Activated T-cell treated with anti-CD3 and anti-CD28 coated beads, Interleukin-2, amount 50 U/mL, for 48 hours (primary cell): ENCODE measurements at places on chromosomes 1 and 21.

DNA sequence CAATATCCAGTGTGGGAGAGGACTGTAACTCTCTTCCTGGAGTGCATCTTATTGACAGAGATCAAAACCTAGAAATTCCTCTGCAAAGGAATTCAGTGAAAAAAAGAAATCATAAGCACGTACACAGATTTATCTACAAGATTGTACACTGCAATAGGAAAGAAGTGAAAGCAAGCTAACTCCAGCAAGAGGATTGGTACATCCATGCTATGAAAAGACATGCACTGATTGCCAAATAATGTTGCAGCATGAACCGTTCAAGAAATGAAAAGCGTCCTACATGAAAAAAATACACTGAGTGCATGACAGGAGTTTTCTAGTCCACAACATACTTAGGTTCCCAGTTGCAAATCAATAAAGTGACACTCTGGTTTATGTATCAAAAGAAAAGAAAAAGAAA, 1.9 kb upstream of the MGST3 start:
- no peak for DNase-seq

DNA sequence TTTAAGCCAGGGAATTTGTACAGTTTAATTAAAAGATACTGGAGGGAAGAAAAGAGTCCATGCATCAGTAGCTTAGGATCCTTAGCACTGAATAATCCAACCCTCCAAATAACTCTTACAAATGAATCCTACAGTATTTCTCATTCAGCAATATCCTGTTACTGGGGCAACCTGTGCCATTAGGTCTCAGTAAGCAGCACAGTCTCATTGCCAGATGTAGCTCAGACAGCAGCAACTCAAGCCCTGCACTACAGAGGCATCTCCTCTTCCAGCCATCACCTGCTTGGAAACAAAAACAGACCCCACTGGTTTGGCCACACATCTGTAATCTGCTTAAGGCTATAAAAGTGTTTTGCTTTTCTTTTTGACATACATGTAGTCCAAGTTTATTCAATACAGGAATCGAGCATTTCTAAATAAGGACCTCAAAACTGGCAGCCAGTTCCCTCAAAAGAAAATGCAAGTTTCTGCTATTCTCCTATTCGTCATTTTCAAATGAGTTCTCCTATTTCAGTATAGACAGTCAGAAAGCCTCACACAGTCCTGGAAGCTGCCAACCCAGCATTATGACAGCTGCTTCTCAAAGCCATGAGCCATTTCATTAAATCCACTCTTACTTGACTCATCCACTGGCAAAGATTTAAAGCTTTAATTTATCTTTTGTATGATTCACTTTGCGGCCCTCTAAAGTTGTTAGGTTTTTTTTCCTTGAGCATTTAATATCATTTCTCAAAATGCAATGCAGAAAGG, 129.0 kb downstream of the APP start:
- DNase-seq: no peak

DNA sequence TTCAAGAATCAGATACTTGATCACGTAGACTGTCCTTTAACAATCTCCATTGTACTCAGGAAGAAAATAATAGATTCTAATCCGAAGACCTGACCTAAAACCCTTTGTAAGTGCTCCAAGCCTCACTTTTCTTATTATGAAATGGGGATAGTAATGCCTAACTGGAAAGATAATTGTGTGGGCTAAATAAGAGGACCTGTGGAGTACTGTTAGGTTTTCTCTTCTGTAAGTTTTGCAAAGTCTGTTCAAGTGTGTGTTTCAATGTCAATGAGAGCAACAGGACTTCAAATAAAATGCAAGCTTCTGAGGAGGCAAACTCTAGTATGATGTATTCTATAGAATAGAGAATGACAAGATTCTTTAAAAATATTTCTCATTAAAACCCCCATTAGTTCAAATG, 348.6 kb downstream of the USP25 start:
- no peak for DNase-seq

- DNase-seq: no peak
Observed at GRCh38 chr1:210438928-210439841, 110.5 kb downstream of the HHAT start.

DNA sequence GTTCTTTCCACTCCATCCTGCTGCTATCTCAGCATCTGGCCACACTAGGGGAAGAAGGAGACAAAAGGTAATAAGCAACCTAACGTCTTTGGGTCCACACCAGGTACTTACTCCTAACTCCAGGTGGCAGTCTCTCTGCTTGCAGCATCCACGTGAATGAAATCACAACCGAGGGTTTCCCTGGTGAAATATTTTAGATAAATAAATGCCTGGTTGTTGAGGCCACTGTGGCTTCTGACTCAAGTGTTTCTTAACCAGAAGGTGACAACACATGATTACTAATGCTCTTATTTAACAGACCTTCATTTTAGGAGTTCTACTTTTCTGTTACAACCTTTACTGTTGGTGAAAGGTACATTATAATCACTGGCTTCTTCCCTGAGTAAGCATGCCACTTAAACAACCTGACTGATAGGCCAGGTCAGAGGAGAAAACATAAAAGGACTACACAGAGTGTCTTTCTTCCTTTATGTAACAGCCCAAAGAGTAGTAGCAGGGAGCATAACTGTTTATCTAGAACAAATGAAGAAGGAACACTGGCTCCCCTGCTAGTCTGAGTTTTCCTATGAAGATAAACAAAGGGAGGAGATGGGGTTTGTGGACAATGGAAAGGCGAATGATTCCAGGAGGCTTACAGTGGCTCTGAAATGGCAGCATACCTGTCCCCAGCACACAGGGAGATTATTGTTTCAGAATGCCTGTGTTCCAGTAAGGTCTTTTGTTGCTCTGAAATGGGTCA, 59.9 kb downstream of the SYT6 start:
- no peak for DNase-seq

- no peak for DNase-seq
Observed at GRCh38 chr1:89605692-89606091, 27.2 kb upstream of the LRRC8C start.

DNA sequence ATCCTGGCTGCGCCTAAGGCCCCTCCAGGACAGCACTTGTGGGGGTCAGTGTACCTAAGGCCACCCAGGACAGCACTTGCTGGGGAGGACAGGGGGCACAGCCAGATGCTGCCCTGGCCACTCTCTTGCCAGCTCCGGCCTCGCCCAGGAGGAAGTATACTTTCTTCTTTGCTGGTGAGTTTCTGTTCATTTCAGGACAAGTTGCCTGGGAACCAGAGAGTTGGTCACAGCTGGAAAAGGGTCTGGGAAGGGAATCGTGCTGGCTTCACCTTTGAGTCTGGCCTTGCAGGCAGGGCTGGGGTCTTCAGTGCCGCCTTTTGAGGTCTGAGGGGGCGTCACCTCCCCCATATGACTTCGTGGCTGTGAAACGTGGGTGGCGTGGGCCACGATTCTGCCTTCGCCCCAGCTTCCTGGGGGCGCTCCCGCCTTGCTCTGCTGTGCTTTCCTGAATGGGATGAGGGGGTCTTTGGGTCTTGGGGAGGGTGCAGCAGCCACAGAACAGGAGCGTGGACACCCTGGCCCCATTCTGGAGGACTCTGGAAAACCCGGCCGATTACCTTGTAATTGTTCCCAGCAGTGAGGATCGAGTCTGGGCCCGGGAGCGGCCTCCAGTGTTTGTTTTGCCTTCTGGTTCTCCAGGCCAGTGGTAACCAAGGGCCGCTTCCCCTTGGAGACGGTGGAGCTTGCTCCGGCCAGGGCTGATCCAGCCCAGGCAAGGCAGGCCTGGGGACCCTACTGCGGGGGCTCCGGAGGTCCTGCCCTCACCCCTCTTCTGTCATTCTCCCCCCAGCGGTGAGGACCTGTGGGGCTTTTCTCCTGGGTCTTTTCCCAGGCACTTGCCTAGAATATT, 45.9 kb downstream of the SPSB1 start:
- DNase-seq: no peak

- no peak for DNase-seq
Observed at GRCh38 chr1:248805876-248806275, 19.8 kb downstream of the SH3BP5L start.

DNA sequence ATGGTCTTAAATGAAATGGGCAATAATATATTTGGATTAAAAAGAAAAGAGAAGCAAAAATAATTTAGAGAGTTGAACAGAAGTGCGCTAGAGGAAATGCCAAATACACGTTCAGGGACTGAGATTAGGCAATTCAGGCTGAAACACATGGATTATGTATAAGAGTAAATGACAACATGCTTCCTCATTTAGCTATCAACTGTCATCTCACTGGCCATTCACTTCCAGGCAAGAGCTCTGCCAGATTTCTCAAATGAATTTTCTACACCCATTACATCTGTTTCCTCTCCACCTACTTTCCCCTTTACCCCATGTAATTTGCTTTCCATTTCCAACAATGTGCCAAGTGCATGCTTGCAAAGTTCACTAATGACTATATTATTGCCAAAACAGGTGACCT, 582.4 kb downstream of the LTN1 start:
- DNase-seq: no peak

- DNase-seq: no peak
Observed at GRCh38 chr1:87451229-87451920, 122.7 kb downstream of the LMO4 start.

DNA sequence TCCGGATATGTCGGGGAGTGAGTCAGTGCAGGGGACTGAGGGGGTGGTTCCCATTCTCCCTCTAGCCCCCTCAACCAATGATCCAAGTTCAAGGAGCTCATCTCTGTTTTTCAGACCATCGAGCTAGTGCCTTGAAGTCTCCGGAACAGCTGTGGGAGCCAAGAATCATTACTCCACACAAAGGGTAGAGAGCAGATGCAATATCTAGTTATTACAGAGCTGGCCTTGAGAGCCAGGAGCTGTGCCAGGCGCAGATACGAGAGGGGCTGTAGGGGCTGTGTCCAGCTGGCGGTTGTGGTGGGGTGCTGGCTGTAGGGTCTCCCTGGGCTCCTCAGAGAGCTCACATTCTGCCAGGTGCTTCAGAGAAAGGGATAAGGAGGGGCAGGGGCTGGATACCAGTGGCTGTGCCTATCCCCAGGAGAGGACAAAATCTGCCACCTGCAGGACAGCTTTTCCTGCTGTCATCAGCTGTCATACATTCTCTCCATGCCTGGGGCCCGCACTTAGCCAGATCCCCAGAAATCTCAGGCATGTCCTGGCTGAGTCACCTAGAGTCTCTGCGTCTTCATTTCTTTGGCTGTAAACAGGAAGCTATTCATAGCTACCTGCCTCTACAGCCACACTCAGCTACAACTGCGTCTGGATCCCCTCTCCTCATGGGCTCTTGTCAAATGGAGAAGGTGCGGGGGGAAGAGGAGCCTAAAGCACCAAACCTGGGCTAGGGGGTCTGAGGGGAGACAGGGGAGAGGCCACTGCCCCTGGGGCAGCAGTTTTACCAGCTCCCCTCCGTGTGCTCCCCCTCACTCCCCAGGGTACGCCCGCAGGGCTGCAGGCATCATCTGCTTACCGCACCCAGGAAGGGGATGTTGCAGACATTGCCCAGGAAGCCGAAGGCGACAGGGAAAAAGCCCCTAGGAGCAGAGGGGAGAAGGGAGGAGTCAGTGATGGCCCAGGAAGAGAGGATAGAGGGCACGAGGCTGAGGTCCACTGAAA, 2.4 kb upstream of the KISS1 start:
- DNase-seq: no peak

GRCh38 chr1:197799271-197799670, 24.0 kb upstream of the DENND1B start:
- no peak for DNase-seq

DNA sequence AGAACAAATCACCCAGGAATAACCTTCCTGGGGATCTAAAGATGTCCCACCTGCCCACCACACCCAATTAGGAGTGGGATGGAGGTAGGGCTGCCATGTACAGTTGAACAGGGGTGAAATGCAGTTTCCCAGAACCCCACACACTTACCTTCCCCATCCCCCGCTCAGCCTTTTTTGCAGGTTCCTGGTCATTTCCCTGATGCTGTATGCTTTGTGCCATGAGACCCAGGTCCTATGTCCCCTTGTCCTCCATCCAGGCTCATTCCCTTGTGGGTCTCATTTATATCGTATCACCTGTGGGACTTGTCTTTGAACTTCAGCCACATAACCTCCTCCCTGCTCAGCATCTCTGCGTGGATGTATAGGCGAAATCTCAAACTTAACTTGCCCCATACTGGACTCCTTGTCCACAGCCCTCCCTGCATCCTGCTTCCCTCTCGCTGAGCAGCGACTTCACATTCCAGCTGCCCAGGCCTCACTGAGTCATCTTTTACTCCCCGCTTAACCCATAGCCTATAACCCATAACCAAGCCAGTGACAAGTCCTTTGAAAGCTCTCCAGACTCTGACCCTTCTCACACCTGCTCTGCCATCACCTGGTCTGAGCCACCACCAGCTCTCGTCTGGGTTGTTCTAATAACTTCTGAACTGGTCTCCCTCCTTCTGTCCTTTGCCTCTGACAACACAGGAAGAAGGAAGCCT, 4.7 kb downstream of the LDLRAD2 start:
- DNase-seq: no peak

DNA sequence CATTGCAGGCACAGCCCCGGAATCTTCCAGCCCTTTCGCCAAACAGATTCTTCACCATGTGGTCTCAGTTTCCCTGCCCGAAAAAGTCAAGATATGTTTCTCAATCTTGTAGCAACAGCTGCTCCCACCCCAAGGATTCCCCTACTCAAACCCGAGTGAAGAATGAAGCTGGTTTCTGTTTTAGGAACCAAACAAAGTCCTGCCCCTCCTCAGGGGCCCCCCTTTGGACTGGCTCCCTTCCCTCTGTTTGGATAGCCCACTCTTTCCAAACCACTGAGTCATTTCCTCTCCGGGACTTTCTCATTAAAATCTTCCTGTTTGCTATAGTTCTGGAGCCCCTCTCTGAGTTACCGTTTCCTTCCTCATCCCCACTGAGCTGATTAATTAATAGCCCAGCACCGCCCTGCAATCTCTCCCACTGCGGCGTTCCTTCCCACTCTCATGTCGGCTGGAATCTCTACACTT, 100.9 kb downstream of the TSEN15 start:
- DNase-seq: no peak

- no peak for DNase-seq
Observed at GRCh38 chr1:79304131-79304530, 297.6 kb upstream of the ADGRL4 start.
